ENCODE measurements at places on chromosomes 4 and X.

DNA sequence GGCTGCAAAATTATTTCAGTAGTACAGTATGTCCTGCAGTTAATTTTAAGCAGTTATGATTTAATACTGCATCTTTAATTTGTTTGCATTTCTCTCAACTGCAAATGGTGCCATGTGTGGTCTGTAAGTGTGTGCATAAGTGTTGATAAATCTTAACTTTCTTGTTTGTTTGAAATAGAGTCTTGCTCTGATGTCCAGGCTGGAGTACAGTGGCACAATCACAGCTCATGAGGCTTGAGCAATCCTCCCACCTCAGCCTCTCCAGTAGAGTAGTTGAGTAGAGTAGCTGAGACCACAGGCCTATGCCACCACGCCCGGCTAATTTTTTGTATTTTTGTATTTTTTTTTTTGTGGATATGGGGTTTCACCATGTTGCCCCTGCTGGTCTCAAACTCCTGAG lies 322.5 kb upstream of the NR3C2 start:
- no peak for DNase-seq

- DNase-seq: no peak
Measured at GRCh38 chrX:68710870-68711576, 63.6 kb downstream of the STARD8 start.

GRCh38 chr4:170256807-170257206 lies 167.1 kb upstream of the AADAT start:
- DNase-seq: no peak

DNA sequence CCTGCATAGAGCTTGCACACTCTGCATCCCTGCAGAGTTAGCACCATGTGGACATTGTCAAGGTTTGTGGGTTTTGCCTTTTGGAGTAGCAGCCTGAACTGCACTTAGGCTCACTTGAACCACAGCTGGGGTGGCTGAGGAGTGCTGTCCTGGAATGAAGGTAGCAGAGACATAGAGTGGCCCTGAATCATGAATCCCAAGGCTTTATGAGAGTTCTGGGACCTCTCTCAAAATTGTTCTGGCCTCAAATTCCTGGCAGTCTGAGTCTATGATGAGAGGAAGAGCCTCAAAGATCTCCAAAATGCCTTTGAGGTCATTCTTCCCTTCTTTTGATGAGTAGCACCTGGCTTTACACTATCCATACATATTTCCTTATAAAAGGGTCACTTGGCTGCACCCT lies 37.1 kb upstream of the ADH1C start:
- no peak for DNase-seq

DNA sequence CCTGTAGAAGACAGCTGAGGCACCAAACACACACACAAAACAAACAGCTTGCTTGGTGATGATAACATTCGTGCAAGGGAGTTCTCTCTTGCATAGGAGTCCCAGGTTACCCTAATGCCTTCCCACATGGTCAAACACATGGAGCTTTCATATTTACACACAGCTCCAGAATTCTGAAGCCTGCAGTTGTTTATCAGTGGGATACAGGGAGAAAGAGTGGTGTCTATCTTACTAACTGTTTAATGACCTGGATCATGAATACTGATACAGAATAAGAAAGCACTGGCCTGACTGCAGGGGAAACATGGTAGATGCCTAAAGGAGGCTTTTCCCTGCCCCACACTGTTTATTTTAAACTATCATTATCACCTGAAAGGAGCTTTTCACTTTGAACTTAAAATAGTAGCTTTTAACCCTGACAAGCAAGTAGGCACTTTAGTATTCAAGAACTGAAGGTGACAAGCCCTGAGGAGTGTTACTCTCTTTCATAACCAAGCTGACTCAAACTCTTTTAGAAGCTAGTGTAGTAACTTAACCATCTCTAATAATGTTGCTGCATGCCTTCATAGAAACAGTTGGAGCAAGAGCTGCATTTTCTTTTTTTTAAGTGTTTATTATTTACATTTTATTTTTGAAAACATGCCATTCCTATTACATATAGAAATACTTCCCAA lies 15.6 kb downstream of the TET2 start:
- DNase-seq: no peak

DNA sequence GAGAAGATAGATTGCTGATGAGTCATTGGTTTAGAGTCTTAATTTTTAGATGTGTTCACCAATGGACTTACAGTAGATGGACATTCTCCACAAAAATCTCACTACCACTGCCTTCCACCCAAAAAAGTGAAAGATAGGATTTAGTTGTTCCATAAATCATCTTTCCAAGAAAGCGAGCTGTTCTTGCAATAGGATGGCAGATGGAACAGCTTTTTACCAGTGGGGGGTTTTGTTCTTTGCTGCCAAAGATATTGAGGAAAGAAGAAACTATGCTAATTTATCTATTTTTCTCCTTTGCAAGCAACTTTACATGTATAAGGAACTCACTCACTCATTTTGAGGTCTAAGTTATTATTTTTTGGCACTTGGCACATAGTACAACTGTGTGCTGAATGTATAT lies 109.5 kb downstream of the ADGRL3 start:
- no peak for DNase-seq

- no peak for DNase-seq
Measured at GRCh38 chr4:181597766-181598165, 645.4 kb upstream of the TENM3 start.

DNA sequence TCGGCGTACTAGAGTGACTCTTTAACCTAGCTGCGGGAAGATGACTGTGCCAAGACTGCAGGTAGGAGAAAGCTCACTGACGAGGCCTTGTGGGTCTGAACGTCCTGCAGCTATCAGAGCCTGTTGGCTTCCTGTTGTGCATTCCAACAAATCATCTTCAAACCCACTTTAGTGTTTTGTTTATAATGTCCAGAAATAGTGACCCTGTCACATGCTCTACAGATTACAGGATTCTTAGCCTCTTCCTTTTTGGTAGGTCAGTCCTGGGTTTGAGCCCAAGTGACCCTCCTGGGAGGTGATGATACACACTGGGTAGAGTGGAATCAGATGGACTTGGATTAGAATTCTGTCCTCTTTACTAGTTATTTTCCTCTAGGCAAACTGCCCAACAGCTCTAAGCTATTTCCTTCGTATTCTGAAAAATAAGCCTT lies 33.2 kb downstream of the HTT start:
- no peak for DNase-seq

GRCh38 chrX:10120828-10121227 lies 35.9 kb upstream of the CLCN4 start:
- DNase-seq: no peak

DNA sequence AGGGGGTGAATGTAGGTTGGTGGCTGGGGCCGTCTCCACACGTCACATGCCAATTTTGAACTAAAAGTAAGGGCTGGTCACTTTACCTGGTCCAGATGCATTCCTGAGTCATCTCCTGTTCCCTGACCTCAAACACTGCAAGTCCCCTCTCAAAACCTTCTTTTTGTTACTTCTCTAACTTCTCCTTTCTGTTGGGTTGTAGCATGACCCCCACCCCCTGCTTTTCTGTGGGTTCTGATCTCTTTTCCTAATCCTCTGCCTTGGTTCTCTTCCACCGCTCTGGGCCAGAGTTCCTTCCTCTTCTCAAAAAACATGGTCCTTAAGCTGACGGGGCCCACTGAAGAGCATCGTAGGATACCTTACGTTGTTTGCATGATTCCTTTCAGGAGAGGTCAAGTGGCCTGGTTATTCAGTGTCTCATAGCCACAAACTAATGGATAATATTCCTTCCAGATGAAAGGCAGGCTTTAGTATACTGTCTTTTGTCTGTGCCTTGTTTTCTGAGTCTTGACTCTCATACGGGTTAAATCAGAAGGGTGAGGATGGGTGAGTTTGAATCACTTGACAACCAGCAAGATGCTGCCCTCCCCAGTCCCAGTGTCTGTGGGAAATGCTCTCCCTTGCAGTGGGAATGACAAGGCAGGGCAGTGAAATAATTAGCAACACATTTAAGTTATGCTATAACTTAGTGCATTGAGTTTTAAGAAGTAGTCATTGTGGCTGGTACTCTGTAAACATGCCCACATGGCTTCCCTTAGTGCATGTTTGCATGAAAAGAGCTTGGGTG lies 15.1 kb downstream of the SMS start:
- DNase-seq: no peak

GRCh38 chrX:130213376-130213775 lies 41.6 kb downstream of the RAB33A start:
- DNase-seq: no peak

DNA sequence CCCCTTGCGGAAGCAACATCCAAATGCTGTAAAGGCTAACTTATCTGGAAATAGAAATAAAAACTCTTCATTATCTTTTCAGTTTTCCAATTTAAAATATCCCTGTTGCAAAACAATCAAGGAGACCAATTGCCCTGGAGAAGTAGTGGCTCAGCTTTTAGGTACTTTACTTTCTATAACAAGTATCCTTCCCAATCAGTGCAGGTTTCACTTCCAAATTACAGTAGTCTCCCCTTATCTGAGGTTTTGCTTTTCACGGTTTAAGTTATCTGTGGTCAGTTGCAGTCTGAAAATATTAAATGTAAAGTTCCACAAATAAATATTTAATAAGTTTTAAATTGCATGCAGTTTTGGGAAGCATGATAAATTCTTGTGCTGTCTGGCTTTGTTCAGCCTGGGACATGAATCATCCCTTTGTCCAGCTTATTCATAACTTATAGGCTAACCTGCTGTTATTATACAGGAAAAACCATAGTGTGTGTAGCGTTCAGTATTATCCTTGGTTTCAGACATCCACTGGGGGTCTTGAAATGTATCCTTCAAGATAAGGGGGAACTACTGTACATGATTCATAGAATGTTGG lies 973.1 kb upstream of the GRID2 start:
- DNase-seq: no peak

DNA sequence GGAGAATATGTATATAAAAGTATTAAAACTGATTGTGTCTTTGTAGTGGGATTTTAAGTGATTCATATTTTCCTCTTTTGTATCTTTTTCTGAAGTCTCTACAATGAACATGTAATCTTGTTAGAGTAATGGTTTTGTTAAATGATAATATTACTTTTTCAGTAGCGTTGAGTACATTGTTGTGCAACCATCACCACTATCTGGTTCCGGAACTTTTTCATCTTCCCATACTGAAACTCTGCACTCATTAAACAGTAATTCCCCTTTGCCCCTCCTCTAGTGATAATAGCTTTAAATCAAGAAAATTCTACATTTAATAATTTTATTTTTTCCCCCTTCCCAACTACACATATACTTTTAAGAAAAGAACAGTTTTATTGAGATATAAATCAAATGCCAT lies 23.3 kb downstream of the SHROOM3 start:
- no peak for DNase-seq

DNA sequence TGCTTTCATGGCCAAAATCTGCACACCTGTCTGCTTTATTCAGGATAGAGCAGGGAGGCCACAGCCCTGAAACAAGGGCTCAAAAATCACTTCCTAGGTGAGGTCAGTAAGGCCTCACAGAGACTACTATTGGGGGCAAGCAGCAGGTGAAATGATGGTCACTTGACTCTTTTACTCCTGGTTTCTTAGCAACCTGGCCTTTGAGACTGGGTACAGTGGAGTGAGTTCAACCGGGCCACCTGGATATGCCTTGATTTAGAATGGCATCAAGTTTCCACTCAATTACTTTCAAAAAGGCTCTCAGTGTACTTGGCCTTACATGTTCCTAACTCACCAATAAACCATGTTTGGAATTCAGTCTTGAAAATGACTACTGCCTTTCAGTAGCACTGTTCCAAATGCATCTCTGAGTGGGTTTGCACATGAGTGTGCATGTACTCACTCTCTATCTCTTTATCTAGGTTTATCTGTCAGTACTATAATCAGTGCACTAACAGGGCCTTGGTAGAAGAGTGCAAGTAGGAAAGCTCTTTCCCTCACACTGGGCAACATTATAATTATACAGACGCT lies 388.2 kb downstream of the OPHN1 start:
- no peak for DNase-seq

- no peak for DNase-seq
Measured at GRCh38 chrX:15644560-15644872, 20.1 kb downstream of the CLTRN start.

- DNase-seq: no peak
Measured at GRCh38 chr4:6180841-6181631, 19.3 kb downstream of the JAKMIP1 start.

GRCh38 chr4:176789955-176790354 lies 2.8 kb downstream of the VEGFC start:
- no peak for DNase-seq

GRCh38 chrX:145506214-145506613 lies 258.9 kb downstream of the SPANXN1 start:
- DNase-seq: no peak

- no peak for DNase-seq
Measured at GRCh38 chrX:17610788-17611187, 126.5 kb upstream of the SCML1 start.

Data from hippocampal formation (tissue), 2 donors.